ENCODE measurements at places on chromosomes 12 and 14. TPM values are rescaled to one million over a fixed set of nuclear protein-coding genes. Genes with fewer than 3 reads are reported as not detected.

- ATAC-seq, result peak; percentile 83
These were observed 386.7 kb upstream of the NOVA1 start for GRCh38 chr14:26984311-26985177.

GRCh38 chr12:3994500-3994899 lies 121.3 kb upstream of the PARP11 start:
- peak; percentile 14 for ATAC-seq

- peak; percentile 50 for ATAC-seq
These were observed 1.4 kb upstream of the DNAJC14 start for GRCh38 chr12:55830601-55831446.

GRCh38 chr12:11686120-11686519 lies 36.6 kb downstream of the ETV6 start:
- no peak for ATAC-seq

The P2RX4 gene
- total RNA-seq, result 7.5 TPM

The BTG1 gene
- total RNA-seq, result 64.1 TPM

- ATAC-seq, result no peak
These were observed 69.2 kb upstream of the ARHGAP5 start for GRCh38 chr14:32007755-32008362.

DNA sequence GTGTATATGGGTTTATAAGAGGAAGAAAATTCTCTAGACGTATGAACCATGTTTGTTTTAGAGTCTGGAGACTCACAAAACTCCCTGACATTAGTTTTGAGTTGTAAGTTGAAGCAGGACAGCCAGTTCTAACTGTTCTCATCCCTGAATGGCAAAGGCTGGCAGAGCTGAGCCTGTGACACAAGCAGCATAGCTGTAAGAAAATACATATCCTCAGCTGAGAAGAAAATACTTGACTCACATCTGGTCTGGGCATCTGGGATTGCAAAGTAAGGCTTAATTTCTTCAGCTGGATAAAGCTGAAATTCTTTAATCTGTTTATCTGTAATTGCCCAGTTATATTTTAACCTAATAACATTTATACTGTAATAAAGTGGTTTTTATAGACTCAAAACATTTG lies 156.3 kb downstream of the PELI2 start:
- ATAC-seq, result no peak

GRCh38 chr12:113407931-113408600 lies 4.4 kb upstream of the SDS start:
- peak; percentile 16 for ATAC-seq

- ATAC-seq, result no peak
These were observed 46.5 kb upstream of the SAV1 start for GRCh38 chr14:50714450-50715073.

The DACT1 gene
- total RNA-seq, result 46.4 TPM

DNA sequence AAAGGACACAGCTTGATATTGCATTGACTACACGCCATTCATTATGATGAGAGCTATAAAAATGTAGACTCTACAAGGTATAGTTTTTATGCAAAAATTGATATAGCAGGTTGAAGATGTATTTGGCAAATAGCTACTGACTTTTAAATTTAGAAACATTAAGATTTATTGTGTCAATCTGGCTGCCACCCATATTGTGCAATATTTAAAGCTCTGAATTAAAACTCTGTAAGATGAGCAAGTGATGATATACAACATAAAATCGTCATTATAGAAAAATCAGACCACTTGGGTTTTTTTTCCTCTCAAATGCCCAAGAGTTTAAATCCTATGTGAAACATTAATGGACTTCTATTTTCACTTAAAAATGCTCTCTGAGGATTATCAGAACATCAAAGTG lies 36.8 kb upstream of the E2F7 start:
- no peak for ATAC-seq

GRCh38 chr12:63397807-63398206 lies 246.8 kb upstream of the AVPR1A start:
- ATAC-seq, result no peak

The LALBA gene
- total RNA-seq, result 0.58 TPM

GRCh38 chr14:90023176-90023896 lies 38.5 kb upstream of the KCNK13 start:
- ATAC-seq, result no peak

DNA sequence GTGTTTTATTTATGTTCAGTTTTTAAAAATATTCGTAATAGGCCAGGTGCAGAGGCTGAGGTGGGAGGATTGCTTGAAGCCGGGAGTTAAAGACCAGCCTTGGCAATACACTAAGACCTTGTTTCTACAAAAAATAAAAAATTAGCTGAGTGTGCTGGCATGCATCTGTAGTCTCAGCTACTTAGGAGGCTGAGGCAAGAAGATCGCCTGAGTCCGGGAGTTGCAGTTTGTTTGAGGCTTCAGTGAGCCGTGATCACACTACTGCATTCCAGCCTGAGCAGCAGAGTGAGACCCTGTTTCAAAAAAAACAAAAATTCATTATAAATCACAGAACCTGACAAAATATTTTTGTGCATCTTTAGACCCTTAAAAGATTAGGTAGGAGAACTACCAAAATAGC lies 240.1 kb upstream of the ARHGAP5 start:
- ATAC-seq, result no peak

The SERPINA3 gene
- total RNA-seq, result 0.38 TPM

The TMEM119 gene
- total RNA-seq, result 2.0 TPM

GRCh38 chr14:89474464-89474863 lies 57.4 kb upstream of the FOXN3 start:
- ATAC-seq, result no peak

- ATAC-seq, result no peak
These were observed 285.0 kb upstream of the GRIP1 start for GRCh38 chr12:66963901-66964300.

All from motor neuron (in vitro differentiated cells).